HT1080 (cell line): ENCODE measurements at places on chromosomes 3 and 15. TPM values are rescaled to one million over a fixed set of nuclear protein-coding genes. Genes with fewer than 3 reads are reported as not detected.
A peak's percentile ranks its signal among the peaks of the same experiment; 100 is the strongest.

GRCh38 chr3:46659285-46659684 lies 34.2 kb downstream of the ALS2CL start:
- no peak for DNase-seq

DNA sequence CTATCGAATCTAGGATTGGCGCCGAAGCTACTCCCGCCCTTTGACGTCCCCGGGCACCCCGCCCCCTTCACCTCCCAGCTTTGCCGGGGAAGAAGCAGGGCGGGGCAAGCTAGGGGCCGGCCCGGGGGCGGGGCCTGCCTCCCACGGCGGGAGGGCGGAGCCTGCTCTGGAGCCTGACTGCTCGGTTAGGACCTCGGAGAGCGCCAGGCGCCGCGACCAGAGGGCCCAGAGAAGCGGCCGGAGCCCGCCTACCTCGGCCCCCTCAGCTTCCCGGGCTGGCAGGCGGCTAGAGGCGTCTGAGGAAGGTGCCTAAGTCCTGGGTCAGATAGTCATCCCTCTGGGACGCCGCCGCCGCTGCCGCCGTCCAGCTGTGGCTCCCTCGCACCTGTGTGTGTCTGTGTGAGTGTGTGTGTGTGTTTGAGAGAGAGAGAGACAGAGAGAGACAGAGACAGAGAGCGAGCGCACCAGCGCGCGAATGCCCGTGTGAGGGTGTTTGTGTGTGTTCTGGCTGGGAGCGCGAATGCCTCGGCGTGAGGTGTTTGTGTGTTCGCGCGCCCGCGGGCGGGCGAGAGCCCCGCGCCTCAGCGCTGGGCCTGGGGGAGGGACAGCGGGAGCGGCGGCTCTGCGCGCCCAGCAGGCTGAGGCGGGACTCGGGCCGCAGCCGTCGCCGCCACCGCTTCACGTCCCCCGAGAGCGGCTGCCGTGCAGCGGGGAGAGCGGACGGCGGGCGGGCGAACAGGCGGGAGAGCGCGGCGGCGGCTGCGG lies at the start of gene STXBP5L:
Gene STXBP5L (plus strand): TSS at position 176 of the 765 bp plus-strand sequence. CDS start 1,374 bp downstream, outside the sequence.
- peak; percentile 80 for DNase-seq

Gene MKRN3
- 14.5 and 14.6 TPM in 2 replicates for total RNA-seq

Gene RBMS3
- 9.9 and 19.6 TPM in 2 replicates for total RNA-seq
